NAMALWA (cell line): ENCODE measurements at places on chromosomes 6 and 20.

GRCh38 chr6:136963259-136963658 lies 41.2 kb downstream of the SLC35D3 start:
- DNase-seq: no peak

- no peak for DNase-seq
Observed at GRCh38 chr20:1394686-1395085, 1.8 kb upstream of the FKBP1A start.

GRCh38 chr20:56417911-56418310 lies 5.9 kb downstream of the CASS4 start:
- DNase-seq: no peak

DNA sequence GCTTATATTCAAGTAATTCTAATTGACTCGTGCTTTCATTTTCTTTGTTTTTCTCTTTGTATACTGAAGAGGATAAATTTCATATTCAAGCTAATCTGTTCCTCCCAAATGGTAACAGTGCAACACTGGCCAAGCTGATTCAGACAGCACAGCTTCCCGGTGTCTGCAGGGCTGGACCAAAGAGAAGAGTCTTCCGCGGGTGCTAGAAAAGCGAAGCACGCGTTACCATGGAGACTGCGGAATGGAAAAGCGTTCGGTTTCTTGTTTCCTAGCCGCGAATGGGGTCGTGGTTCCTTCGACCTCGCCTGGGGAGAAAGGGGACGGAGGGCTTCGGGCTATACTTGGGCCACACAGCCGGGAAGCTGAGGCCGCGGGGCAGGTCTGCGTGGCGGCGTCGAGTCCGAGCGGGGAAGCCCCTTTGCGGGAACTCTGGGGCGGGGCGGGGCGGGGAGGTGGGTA lies 6.2 kb upstream of the ZNF311 start:
- DNase-seq: no peak

DNA sequence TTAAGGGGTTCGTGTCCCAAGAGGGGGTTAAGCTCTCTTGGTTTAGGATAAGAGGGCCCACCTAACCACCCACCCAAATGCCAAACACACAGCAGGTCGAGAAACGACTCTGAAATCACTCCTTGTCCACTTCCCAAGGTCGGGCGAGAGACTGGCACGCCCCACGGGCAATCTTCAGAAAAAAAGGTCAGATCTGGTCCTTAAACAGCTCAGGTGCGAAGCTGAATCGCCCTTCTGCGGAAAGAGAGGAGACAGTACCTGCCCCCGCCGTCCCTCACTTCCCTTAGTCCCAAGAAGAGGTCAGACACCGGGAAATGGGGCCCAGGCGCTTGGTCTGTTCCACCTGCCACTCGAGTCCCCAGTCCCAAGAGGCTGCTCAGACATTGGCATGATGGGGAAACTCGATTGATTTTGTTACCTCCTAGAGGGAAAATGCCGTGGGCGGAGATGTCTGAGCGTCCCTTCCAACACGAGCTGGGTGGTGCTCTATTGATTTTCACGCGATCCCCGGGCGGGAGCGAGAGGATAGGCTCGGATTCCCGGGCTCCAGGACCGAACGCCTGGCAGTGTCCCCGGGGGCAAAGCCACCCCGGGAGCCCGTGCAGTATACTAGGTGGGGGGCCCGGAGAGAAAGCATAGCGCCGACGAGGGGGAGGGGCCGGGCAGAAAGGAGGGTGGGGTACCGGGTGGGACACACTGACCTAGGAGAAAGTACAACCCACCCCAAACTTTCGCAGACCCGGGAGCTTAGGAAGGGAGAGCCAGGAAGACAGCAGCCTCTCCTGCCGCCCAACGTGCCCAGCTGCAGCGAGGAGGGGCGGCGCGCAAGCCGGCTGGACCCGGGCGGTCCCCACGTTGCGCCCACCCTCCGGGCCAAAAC lies 1.1 kb upstream of the SAMD5 start:
- DNase-seq: no peak

DNA sequence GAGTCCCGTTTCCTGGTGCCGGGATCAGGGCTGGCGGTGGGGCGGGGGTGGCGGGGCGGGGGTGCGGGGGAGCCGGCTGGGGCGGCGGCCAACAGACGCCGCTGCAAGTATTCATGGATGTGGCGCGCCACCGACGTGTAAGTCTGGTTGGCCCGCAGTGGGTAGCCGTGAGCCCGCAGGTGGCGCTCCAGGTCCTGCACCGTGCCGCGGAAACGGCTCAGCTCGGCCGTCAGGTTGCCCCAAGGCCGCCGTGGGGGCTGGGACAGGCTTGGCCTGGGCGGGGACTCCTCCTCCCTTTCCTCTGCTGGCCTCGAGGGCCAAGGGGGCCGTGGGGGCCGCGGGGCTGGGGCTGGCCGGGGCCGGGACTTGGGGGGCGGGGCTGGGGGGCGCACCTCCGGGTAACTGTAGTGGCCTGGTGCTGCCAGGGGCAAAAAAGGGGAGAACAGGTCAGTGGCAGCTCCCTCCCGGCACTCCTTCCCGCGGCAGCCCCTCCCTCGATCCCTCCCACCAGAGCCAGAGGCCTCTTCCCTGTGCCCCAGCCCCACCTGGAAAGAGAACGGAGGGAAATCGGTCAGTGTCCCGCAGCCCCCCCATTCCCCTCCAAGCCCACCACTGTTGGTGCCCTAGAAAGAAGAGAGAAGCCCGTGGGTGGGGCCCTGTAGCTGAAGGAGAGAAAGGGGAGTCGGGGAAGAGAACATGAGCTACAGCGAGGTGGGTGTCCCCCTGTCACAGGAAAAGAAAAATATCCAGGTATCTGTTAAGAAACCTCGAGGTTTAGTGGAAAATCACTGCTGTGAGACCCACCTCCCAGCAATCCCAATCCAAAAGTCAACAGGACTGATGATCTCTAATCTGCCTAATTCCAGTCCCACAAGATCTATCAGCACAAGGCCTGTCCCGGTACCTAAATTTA lies 21.3 kb downstream of the TNXB start:
- DNase-seq: peak; percentile 76

DNA sequence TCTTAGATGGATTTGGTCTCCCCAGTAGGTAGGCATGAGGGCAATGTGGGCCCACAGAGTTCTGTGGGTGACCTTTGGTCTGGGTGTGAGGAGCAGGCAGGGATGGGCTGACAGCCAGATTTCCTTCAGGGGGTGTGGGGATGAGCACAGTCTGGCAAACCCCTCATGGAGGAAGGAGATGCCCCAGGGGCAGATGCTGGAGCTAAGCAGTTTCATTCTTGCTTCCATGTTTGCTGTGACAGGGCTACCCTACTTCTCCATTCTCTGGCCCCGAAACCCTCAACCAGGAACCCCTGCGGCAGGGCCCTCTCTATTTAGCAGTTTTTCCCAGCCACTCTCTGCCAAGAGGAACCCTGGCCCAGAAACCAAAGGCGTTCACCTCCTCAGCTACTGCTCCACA lies 40.4 kb downstream of the GCLC start:
- DNase-seq: no peak

DNA sequence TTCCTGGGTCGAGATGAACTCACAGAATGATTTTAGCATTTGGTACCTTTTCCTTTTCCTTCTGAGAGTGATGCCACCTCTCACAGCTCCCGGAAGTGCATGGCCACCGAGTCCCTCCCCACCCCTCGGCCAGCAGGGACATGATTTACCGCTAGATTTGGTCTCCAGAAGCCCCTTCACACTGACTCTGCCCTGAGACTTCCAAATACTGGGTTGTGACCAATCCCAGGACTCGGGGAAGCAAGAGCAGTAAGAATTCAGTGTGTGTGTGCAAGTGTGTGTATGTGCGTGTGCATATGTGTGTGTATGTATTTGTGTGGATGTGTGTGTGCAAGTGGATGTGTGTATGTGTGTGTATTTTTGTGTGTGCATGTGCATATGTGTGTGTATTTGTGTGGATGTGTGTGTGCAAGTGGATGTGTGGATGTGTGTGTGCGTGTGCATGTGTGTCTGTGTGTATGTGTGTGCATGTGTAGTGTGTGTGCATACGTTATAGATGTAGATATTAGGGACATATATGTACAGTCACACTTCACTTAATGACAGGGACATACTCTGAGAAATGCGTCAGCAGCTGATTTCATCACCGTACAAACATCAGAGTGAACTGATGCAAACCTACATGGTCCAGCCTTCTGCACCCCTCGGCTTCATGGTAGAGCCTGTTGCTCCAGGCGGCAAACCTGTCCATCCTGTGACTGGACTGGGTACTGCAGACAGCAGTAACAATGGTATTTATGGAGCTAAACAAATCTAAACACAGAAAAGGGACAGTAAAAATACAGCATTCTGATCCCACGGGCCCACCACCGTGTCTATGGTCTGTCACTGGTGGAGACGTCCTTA lies 374.5 kb downstream of the TAF4 start:
- DNase-seq: no peak

DNA sequence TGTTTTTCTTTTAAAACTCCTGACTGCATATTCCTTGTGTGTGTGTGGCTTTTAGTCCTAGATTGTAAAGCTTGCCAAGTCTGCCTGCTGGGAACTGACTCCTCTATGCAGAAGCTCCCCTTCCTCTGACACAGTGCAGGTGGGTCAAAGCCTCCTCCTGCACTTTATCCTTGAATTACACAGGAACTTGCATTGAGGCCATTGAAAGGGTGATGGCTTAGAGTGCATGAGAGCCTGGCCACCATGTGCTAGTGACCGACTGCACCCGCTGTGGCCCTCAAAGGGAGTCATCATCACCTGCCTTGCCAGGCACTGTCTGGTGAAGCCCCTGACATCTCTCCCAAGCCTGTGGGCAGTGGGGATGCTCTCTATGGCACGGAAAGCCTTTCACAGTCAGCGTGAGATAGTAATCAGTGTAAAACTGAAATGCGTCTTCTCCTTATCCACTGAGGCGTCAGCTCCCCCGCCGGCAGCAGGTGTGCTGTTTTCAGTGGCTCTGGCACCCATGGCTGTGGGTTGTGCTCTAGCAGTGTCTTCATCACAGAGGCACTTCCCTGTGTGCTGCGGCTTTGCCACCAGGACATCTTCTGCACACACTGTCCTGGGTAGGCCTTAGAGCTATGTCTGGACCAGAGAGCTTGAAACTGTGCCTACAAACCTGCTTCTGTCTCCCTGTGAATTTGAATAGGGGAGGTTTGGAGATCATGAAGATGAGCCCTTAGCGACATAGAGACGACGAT lies 87.9 kb downstream of the THBS2 start:
- DNase-seq: no peak

GRCh38 chr6:142429195-142429594 lies 127.4 kb downstream of the ADGRG6 start:
- no peak for DNase-seq

- peak; percentile 76 for DNase-seq
Observed at GRCh38 chr6:126170978-126171382, 168.9 kb upstream of the CENPW start.

GRCh38 chr6:137762168-137763090 lies 104.6 kb upstream of the TNFAIP3 start:
- no peak for DNase-seq

DNA sequence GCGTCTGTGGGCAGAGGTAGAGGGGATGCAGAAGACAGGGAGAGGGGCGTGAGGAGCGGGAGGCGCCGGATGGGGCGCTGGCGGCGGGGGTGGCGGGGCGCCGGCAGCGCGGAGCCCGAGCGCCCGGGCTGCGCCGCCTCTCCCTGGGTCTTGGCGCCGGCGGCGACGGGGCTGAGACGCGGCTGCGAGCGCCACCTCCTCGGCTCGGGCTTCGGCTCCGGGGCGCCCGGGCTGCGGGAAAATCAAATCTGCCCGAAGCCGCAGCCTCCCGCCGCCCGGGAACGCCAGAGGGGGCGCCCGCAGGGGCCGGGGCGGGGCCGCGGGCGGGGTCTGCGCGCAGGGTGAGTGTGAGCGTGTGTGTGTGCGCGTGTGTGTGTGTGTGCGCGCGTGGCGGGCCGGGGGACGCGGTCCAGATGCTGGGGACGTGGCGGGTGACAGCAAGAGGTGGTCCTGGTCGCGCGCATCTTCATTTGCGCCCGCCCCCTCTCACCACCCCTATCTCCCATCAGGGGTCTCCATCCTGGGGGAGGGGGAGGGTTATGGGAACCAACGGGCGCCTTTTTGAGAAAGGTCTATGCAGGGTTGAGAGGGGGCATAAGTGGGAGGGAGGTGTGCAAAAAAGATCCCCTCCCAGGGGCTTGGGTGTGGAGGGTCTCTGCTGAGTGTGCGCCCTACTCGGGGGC lies 646 bp upstream of the CPNE5 start:
- DNase-seq: peak; percentile 66

DNA sequence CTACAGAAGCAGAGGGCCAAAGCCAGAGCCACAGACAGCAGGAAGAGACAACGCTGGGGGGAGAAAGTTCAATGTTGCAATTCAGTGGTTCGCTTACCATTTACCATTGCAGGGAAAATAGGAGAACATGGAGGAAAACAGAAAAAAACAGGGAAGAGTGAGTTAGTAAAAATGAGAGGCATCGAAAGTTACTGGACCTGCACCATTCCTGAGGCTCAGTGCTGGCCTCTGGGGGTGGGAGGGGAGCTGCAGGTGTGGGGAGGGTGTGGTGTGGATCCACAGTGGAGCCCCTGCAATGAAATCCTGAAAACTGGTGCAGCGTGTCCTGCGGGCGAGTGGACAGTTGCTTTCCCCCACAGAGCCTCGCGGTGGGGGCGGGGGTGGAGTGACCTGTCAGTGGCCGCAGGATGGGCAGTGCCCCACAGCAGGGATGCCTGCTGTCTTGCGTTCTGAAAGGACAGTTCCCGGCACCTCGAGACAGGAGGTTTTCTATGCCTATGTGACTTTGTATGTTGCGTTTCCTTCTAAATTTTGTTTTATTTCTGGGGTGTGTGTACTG lies 5.7 kb downstream of the TMEM181 start:
- no peak for DNase-seq

DNA sequence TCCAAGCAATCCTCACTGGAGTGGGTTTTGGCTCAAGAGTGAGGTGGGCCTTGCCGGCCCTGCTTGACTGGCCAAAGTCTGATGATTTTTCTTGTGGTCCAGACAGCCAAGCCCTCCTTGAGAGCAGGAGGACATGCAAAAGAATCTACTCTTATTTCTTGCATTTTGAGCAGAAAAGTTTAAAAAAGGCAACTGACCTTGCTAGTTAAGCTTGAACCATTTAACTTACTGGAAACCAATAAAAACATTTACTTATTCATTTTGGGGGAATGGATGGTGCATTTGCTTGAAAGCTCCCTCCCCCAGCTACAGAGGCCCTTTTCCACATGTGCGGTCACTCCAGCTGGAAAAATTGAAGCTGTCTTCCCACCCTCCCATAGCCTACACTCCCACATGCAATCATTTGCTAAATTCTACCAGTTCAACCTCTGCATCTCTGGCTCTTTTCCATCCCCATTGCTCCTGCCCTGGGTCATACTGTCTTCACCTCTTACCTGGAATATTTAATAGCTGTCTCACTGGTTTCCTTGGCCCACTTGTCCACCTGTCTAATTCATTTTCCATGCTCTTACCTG lies 527.9 kb downstream of the DHX35 start:
- no peak for DNase-seq

GRCh38 chr6:26021350-26022131 lies 58.9 kb downstream of the TRIM38 start:
- DNase-seq: peak; percentile 98

GRCh38 chr20:23459461-23460150 lies 6.9 kb upstream of the CST11 start:
- DNase-seq: no peak

GRCh38 chr20:16434062-16434664 lies 139.1 kb downstream of the KIF16B start:
- DNase-seq: peak; percentile 75

DNA sequence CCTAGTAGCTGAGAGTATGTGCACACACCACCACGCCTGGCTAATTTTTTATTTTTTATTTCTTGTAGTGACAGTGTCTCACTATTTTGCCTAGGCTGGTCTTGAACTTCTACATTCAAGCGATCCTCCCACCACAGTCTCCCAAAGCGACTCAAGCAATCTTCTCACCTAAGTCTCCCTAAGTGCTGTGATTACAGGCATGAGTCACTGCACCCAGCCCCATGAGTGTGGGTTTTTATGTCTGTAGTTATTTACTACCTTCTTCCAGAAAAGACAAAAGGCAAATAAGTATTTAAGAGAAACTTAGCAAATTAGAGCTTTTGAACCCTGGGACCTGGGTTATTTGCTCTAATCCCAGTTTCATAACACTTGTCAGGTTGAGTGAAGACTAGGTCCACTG lies 92.3 kb upstream of the HCRTR2 start:
- no peak for DNase-seq
